ENCODE measurements at places on chromosomes 12 and 14.
A peak's percentile ranks its signal among the peaks of the same experiment; 100 is the strongest.

DNA sequence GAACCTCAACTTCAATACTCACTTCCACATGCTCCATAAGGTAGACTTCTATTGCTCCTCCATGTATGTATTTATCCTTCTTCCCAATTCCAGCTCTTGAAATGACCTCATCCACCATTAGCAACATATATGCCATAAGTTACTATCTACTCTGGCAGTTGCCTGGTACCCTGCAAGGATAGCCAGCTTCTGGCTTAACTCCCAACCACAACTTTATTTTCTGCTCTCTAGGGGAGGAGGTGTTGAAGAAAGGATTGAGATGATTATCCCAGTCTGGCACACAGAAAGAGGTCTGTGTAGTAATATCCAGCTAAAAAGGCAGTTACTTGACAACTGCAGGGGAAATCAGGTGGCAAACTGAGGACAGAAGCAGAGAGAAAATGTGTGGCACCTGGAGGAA is 71.5 kb upstream of the MDM1 start:
- no peak for DNase-seq

DNA sequence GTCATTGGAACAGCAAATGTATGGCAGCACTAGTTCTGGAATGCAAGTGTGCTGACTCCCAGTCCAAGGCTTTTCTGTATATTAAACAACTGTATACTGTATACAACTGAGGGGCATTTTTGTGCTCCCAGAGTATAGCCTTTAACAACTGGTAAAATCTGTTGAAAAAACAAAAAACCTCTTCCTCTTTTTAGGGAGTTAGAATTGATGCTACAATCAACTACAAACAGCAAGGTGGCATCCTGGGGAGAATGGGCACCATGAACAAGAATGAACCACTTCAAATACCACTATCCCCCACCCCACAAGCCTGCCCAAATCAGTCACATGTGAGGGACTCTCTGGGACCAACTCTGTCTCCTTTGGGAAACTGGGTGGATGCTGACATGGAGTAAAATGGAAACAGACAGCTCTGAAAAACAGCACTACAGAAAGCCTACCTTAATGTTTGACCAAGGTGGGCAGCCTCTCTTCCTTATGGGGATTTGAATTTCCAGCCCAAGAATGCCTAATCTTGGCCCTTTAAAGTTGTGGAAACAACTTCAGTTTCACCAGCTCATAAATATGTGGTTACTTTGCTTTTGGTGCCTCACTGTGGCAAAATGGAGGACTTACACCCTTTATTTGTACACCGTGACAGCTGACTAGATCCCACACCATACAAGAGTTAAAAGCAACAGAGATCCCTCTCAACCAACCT is 7.5 kb downstream of the VTI1B start:
- no peak for DNase-seq

GRCh38 chr12:93336291-93336741 is 41.4 kb upstream of the NUDT4 start:
- no peak for DNase-seq

DNA sequence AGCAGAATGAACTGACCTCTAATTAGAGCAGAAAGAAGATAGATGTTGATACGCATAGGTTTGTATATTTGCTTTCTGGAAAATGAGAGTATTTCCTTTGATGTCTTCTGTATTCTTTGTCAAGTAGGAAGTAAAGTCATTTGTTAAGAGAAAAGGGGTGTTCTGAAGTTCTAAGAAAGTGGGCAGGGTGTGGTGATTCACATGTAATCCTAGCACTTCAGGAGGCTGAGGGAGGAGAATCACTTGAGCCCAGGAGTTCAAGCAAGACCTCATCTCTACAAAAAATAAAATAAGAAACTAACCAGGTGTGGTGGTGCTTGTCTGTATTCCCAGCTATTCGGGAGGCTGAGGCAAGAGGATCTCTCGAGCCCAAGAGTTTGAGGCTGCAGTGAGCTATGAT is 2.8 kb downstream of the RHNO1 start:
- DNase-seq = no peak

- no peak for DNase-seq
Observed at GRCh38 chr14:74402401-74403251, 23.4 kb downstream of the SYNDIG1L start.

GRCh38 chr14:59013672-59014298 is 174.7 kb upstream of the DAAM1 start:
- no peak for DNase-seq

- DNase-seq = peak; percentile 18
Observed at GRCh38 chr14:103122947-103123633, at the start of gene TNFAIP2. Gene TNFAIP2, plus strand, starts transcription at chr14:103123461. Its CDS starts 2,997 bp downstream, at chr14:103126458.
